ENCODE measurements at places on chromosomes 1 and 21. TPM values are rescaled to one million over a fixed set of nuclear protein-coding genes. Genes with fewer than 3 reads are reported as not detected.

TTC34 gene
- 0.17 TPM for total RNA-seq

DNA sequence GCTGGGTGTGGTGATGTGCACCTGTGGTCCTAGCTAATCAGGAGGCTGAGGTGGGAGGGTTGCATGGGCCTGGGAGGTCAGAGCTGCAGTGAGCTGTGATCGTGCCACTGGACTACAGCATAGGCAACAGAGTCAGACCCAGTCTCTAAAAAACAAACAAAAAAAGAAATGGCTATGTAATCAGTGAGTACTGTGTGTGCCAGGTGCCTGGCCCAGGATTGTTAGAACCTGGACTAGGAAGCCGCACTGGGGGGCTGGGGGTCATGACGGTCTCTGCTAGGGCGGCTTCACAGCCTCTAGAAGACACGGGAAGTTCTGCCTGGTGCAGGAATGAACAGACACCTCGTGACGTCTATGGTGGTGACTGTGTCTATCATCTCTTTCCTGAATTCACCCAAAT, 8.5 kb downstream of the TMEM9 start:
- DNase-seq = no peak

DNA sequence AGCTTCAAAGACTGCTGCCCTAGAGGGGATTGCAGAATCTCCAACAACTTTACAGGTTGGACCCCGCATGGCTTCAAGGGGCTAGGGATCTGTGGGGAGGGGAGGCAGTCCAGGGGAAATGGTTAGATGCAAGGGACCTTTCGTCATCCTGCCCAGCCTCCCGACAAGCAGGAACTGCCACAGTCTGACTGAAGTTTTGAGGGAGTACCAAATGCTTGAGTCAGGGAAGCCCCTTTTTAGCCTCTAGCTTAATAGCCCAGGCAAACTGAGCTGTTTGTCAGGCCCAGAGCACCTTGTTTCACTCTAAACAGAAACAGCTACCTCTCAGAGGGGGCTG, 1.1 kb downstream of the TOR3A start:
- no peak for DNase-seq

- peak; percentile 3 for DNase-seq
These were observed 96.3 kb downstream of the GPATCH2 start for GRCh38 chr1:217534566-217534965.

DNA sequence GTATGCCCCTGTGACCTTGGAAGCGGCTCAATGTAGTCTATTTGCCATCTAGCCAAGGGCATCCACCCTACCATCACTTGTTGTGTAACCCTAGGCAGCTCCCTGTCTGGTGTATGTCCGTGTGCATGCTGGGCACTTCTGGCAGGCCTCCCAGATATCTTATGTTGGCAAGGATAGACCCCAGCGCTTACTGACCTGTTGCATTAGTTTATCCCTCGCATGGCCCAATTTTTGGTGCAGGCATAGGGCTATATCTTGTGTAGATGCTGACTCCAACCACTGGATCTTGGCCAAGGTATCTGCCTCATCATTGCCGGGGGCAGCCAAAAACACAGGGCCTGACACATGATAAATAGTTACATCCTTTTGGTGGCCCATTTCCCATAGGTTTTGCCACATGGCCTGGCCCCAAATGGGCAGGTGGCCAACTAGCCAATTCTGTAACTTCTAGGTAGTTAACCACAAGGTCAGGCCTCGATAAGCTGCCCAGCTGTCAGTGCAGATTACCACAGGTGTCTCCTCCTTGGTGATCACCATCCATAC, 14.0 kb upstream of the TBX19 start:
- no peak for DNase-seq
